NCI-H69 (cell line): ENCODE measurements at places on chromosomes 4 and X.

DNA sequence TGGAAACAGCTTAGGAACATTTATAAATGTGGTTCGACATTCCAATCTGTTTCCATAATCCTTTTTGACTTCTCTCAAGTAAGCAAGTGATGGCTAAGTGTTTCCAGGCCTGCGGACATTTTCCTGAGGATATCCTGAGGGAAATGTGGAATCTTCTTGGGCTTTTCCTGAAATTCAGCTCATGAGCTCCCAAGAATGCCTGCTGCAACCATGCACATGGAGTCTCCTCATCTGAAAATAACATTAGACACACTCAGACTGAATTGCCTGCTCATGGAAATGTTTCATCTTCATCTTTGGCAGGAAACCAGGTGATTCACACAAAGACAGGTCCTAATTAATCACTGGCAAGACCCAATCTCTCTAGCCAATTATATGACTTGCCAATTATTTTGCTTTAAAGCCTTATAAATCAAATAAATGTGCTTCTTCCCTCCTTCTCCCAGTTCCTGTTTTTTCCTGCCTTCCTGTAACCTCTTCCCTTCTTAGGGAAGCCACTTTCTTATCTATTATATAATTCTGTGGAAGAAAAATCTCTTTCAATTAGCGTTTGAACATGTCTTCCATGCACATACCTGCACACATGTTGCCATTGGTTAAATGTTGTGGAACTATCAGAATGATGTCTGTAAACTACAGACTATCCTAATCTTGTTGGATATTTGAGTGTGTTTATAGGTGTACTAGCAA, 104.6 kb upstream of the MXRA5 start:
- DNase-seq = no peak

DNA sequence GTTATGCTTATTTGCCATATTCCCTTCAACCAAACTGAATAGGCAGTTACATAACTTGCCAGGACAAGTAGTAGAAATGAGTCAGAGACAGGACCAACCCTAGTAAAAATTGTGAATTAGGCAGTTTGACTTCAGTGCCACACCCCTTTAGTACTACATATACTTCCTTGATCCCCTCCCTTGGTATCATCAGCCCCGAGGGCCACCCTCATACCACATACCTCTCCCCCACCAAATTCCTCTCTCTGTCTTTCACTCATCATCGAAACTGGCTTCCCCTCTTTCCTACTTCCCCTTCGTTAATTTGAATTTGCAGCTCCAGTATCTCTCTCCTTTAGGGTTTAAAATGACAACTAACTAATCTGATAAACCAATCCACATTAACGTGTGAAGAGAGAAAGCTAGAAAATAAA, 7.9 kb upstream of the PTPN13 start:
- no peak for DNase-seq

DNA sequence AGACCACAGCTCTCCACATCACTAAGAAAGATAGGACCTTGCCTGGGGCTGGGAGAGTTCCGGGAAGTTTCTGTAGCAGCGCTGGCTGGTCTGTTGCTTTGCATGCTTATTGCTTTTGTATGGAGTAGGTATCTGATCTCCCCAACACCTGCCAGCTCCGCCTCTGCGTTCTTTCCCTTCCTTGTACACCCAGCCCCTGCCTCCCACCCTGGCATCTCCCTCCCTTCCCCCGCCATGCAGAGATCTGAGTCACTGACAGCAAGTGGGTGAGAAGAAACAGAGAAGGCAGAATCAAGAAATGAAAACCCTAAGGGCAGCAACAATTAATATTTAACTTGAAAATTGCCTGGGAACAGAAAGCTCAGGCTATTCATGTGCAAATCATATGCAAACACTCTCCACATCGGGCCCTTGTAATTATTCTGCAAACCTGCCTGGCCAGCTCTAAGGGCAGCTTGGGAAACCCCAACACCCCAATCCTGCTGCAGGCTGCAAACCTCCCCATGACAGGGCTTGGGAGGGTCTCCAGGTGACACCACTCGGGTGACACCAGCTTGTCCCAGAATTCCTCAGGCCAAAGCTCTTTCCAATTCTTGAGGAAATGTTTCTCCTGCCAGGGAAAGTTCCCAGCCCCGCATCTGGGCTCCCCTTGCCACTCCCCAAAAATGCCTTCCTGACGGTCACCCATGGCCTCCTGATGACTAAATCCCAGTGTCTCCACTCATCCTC, 257.2 kb downstream of the FBXW7 start:
- peak; percentile 30 for DNase-seq

DNA sequence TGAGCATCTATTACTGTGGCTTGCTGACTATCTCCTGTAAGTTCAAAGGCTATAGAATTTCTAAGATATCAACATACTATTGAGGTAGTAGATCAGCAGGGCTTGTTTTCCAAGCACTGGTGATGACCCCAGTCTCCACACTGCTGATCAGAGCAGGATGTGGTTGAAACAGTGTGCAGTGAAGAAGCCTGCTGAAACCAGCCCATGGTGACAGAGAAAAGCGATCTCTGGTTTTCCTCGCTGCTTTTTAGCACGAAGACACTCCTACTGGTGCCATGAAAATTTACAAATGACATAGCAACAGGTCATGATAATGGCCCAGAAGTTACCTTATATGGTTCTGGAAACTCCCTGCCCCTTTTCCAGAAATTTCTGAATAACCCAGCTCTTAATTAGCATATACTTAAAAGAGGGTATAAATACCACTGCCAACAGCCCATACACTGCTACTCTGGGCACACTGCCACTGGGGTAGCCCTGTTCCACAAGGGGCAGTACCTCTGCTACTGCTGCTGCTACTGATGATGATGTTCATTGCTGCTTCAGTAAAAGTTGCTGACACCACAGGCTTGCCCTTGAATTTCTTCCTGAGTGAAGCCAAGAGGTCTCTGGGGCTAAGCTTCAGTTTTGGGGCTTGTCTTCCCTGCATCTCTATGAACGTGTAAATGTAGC, 1689.5 kb upstream of the PCDH10 start:
- peak; percentile 9 for DNase-seq

GRCh38 chr4:67891645-67892044, 7.8 kb upstream of the TMPRSS11D start:
- no peak for DNase-seq

DNA sequence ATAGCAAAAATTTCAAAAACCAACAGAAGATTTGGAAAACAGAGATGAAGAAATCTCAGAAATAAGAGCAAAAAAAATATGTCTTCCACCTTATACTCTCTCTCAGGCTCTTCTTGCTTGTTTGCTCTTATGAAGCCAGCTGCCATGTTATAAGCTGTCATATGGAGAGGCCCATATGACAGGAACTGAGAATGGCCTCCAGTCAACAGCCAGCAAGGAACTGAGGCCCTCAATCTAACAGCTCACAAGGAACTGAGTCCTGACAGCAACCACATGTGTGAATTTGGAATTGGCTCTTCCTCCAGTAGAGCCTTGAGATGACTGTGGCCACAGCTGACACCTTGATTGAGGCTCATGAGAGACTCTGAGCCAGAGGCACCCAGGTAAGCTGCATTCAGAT, 51.3 kb upstream of the MAOA start:
- DNase-seq = no peak

DNA sequence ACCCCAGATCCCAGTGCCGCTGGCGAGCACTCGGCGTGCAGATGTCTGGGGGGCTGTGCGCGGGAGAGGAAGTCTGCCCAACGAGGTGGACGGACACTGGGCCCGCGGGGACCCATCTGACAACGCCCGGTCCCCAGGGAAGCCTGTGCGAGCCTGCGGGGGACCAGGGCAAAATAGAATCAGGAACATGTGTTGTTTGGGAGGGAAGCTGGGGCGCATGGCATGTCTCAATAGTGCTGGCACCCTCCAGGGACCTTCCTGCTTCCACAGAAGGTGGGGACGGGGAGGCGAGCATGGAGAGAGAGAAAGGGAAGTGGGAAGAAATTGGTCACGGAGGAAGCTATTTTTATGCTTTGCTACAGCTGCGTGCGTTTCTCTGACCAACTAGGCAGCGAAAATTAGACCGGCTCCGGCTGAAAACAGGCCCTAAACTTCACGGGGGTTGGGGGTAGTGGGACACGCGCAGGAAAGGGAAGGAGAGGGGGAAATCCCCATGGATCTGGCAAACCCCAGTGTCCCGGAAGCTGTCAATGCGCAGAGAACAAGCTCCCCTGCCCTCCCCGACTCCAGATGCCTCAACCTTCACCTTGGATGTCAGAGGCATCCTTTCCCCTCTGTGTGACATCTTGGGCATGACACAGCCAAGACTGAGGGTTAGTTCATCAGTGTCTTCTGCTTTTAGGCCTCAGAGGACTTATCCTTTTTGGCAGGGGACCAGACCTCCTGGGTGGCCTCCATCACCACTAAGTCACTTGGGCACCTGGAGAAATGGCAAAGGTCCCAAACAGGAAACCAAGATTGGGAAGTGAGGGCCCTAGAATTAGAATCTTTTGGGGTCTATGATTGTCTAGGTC, 169.8 kb upstream of the BCOR start:
- DNase-seq = no peak

DNA sequence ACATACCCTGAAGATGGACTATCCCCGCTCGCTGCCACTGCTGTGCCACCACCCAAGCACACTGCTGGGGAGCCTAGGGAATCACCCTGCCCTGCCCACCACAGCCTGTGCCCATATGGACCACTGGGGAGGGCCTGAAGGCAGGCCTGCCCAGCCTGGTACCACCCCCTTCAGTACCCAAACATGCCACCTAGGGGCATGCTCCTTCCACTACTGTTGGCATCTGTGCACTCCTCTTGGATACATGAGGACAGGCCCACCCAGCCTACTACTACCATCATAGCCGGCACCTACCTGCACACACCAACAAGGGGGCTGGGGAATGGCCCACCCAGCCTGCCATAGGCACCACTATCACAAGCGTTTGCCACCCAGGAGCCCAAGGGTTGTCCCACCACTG, 30.1 kb upstream of the PRDX4 start:
- DNase-seq = peak; percentile 1

DNA sequence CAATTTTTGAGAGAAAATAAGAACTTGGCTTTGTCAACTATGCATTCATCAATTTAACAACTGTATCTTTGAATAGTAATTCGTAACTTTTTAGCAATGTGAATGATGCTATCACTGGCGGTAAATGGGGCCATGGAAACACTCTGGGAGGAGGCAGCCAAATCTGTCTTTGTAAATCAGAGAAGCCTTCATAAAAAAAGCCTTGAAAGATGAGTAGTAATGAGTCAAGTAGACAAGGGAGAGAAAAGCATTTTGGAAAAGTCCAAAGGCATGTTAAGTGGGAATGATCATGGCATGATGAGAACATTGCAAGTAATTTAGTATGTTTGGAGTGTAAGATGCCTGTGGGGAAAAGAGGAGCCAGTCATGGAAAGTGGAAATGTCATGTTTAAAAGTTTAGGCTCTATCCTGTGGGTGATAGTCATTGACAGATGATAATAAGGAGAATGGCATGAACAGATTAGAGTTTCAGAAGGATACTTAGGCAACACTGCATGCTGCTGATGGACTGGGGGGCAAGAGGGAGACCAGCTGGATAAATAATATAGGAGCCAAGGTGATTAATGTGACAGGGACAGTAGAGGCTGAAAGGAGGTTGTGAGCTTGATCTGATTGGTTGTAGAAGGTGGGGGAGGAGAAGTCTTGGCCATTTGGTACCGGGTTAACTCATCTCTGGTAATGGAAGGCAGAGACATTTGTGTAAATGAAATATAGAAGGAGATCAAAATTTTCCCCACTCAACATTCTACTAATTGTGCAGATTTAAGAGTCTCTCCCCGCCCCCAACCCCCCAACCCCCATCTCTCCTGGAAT, 16.3 kb downstream of the SPRY1 start:
- DNase-seq = no peak

DNA sequence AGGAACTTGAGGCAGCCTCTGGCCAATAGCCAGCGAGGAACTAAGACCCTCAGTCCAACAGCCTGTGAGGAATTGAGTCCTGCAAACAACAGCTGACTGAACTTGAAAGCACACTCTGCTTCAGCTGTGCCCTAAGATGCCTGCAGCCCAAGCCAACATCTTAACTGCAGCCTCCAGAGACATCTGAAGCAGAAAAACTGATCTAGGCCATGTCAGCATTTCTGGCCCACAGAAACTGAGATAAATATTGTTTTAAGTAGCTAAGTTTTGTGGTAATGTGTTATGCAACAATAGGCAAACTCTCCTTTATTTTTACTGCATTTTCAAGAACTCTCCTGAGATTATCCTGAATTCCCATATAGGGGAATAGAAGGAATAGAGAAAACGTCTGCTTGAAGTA, 24.4 kb upstream of the PIGA start:
- no peak for DNase-seq

DNA sequence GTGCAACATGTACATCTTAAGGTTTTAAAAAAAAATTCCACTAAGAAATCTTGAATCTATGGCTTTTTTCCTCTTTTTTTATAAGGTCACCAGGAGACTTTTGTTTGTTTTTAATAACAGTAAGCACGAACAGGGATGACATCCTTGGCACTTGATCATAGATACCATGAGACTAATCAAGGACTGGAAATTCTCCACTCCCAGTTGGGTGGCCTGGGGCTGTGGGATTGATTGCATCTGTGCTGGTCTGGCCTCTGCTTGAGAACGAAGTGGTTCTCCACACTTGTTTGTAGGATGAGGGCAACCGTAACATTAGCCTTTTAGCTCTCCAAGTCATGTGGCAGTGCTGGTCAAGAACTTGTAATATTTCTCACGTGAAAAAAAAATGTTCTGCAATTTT, 35.4 kb downstream of the SNX25 start:
- DNase-seq = no peak

DNA sequence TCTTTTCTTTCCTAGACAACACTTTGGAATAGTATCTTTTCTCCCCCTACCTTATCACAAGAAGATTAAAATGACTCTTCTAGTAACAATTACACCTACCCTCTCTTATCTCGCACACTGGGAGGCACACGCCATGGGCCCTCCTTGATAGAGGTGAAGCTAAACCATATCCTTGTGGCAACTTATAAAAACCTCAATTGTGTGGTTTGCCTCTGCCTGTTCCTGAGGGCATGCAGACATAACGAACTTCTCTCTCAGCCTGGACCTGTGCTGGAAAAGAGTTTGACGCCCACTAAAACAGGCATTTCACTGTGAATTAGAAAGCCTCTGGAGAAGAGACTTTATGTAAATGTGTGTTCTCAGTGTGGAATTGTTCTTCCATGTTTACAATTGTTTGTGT, 141.2 kb downstream of the NDST3 start:
- no peak for DNase-seq

- DNase-seq = no peak
These were observed 3.3 kb downstream of the SLC25A6 start for GRCh38 chrX:1388651-1389050.

GRCh38 chrX:29388509-29388908, 801.3 kb downstream of the IL1RAPL1 start:
- DNase-seq = no peak

DNA sequence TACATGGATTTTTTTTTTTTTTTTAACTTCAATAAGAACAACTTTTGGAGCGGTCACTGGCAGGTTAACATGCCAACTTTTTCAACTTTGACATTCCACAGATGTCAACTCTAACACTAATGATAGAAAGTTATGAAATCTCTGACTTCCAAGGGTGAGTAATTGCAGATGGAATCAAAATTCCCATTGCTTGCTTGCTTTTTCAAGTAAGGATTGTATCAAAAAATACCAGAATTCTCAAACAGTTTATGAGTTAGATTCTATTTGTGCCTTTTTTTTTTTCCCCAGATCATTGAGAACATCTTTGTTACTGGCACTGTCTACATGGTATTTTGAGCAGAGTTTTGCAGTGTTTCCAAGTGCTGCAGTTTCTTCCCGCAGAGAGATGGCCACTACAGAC, 50.3 kb upstream of the OTUD4 start:
- DNase-seq = no peak
